ENCODE measurements at places on chromosomes 5 and 9.

DNA sequence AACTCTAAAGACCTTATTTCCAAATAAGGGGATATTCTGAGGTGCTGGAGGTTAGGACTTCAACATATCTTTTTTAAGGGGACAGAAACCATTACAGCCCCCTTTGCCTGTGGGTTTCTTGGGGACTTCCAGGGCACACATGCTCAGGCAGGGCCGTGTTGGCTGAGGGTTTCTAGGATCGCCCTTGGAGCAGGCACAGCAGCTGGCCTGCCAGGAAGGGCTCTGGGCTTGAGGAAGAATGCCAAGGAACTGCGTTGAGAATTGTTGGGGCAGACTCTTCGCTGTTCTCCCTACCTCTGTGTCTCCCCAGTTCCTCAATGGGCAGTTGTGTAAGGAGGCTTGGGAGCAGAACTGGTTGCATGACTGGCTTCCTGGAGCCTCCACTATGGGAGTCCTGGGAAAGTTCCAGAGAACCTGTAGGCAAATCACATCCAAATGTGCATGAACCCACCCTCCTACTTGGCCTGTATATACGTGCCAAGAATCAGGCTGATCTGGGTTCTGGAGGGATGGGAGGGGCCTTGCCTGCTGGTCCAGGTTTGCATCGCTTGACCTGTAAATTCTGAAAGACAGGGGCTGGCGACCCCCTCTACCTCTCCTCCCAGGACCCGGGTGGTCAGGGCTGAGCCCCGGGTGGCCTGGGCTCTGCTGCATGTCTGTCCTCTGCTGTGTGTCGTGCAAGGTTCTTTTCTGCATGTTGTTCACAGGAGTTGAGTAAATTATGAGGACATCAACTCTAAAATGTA lies 65.5 kb downstream of the HSPA4 start:
- no peak for DNase-seq

DNA sequence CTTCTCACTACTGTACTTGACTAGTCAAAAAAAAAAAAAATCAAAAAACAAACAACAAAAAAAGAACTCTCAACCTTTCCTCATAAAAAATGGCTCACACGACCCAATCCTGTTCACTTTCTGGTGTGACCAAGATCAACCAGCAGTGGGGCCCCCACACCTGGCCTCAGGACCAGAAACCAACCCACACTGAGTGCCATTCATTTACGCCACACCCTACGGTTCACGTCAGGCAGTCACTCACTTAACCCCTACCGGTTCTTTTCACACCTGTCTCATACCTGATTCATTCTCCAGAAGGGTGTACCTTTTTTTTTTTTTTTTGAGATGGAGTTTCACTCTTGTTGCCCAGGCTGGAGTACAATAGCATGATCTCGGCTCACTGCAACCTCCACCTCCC lies 5.7 kb downstream of the SUSD1 start:
- no peak for DNase-seq

DNA sequence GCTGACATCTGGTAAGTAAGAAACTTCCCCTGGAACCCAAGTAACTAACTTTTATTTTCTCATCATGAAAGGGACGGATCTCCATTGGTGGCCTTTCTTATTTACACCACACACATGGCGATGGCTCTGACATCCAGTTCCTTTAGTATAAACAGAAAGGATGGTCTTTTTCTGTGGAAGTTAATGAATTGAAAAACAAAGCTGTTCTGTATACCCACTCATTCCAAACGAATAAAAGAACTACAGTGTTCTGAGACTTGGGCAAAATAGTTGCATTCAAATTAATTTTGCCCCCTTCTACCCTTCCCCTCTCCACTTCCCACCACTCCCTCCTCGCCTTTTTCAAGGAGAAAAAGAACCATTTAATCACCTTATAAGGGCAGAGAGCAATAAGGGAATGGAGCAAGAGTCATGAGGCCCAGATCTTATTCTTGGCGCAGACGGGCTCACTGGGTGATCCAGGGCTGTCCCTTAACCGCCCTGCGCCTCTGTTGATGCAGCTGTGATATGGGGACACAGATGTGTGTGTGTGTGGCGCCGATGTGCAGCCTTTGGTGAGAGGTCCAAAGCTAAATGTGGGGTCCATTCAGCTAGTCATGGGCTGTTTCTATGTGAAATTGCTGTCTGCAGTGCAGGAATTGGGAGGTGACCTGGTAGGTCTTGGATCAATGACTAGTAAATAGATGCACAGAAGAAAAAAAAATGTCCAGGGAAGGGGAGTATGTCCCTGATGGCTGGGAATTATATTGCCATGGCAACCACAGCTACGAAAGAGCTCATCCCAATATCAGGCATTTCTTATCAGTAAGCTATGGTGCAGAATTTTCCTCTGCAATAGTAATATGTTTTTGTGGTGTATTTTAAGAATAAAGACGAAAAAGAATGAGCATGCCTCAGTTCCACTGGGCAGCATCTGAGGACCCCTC lies 141.5 kb upstream of the ERCC6L2 start:
- no peak for DNase-seq

DNA sequence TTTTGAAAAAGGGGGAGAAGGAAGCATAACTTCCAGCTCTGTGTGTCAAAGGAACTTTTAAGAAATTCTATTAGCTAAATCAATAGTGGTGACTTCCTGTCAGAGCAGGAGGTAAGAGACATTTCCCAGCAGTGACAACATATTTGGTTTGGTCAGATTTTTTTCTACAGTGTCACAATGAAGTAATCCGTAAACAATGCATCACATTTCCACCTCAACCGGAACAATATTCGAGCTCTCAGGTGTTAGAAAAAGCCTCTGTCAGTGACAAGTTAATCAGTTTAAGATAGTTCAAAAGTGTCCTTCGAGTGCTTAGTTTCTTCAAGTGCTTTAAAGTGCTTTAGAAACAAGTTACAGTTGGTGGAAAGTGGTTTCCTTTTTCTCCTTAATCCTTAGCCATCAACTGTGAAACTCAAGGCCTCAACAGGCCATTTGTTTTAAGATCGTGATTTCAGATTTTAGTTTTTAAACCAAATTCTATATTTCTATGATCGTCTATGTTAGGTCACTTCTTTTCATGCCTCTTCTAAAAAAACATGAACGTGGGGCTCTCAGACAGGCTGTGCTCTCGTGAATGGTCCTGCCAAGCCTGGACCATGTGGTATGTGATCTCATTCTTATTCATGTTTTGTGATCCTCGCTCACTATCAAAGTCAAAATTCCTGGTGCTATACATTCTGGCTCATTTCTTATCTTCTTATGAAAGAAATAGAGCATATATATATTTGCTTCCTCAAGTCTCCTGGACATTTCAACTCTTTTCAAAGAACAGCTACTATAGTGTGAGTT lies 181.9 kb upstream of the HMHB1 start:
- DNase-seq, result no peak

Measured in stimulated activated CD4-positive, alpha-beta T cell treated with anti-CD3 and anti-CD28 coated beads, Interleukin-1b, Interleukin-23, amount 100 ng/mL, for 1 hour (primary cell).